Choroid plexus epithelial cell (primary cell): ENCODE measurements at places on chromosomes 7 and 10.
A peak's percentile ranks its signal among the peaks of the same experiment; 100 is the strongest.

GRCh38 chr10:10845826-10846503 is 171.7 kb upstream of the CELF2 start:
- no peak for DNase-seq

DNA sequence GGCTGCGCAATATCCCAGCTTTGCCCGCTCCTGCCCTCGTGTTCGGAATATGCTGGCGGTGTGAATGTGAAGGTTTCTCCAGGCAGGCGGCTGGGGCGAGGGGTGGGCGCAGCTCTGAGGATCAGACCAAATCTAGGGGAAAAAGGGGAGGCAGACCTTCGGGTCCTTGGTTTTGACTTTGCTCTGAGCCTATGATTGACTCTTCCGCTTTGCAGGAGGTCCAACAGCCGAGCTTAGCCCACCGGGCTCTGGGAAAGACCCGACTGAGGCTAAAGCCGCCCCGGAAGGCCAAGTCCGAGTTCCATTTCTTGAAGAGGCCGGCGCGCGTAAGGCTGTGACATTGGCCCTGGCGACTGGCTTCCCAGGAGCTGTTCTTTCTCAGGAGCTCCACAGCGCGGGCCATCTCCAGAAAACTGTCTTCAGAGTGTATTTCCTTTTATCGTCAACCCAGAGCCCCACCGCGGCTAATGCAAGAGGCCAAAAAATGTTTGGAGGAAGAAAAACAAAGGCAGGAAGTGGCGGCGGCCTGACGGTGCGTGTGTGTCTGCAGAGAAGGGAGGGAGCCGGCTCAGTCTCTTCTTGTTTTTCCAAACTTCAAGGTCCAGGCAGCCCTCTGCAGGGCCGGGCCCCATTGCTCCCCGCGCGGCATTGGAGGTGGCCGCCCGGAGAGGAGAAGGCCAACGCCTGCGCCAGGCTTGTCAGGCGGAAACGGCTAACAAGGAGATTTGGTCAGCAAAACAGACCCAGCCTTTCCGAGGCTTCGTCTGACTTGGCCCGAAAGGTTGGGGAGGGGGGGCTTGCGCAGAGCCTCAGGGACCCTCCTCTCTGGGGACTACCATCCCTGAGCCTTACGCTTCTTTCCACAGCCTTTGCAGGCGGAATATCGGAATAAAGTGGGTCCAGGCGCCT is 3.6 kb upstream of the HOXA11 start:
- no peak for DNase-seq

DNA sequence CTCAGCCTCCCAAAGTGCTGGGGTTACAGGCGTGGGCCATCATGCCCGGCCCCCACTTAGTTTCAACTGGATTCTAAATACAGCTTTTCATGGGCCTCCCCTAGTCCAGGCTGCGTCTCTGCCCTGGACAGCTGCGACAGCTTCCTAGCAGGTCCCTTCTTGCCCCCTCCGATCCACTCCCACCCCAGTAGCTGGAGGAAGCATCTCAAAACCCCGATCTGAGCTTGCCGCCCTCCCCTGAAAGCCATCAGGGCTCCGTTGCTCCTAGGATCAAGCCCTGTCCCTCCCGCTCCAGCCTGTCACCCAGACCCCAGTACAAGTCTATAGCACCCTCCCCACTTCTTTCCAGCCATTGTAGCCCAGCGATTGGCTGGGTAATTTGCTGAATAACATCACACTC is 64.5 kb downstream of the VWA2 start:
- DNase-seq: no peak

GRCh38 chr10:102200751-102201640 is 25.1 kb upstream of the ELOVL3 start:
- DNase-seq: no peak

- DNase-seq: no peak
Measured at GRCh38 chr10:115760131-115760530, 512.9 kb downstream of the GFRA1 start.

DNA sequence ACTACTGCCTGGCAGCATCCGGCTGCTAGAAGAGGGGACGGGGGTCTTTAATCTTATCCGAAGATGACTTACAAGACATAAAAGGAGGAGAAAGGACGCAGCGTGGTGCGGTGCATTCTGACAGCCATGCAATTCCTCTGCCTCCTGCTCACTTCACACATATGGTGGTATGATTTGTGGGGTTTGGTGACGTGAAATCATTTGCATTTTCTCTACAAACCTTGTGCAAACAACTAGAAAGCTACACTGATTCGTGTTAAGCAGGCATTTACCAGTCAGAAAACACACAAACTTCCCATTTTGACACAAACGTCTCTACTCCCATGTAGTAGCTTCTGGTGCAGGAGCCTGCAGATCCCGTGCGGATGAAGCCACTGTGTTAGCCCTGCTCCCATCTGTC is 6.8 kb upstream of the TCERG1L start:
- DNase-seq: no peak

GRCh38 chr7:151009327-151010036 is 14.8 kb downstream of the ATG9B start:
- no peak for DNase-seq

DNA sequence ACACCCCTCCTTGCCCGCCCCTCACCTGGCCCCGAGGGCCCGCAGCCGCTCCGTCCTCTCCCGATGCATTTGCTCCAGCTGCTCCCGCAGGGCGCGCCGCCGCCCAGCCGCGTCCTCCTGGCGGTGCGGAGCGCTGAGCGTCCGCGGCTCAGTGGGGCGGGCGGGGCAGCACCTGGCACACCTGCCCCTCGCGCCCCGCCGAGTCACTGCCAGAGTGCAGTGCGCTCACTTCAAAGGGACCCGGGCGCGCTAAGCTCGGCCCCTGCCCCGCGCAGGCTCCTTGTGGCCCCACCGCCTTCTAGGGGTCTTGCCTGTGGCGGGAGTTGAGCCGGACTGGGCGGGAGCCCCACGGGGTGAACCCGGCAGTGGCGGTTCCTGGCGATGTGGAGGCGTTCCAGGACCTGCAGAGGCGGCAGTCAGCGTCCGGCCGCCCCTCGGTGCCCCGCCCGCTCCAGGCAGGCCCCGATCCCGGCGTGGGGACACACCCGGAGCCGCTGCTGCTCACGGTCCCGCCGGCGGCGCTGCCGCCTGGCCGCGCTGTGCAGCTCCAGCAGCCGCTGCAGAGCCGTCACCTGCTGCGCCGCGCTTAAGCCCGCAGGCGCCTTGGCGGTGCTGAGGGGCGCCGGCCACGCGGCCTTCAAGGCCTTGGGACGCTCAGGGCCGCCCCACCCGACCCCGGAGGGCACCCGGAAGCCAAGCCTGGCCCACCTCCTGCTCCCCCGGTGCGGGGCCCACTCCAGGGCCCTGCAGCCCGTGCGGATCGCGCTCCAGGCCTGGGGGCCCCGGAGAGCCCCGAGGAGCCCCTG is 6.7 kb downstream of the ATP6V1F start:
- peak; percentile 37 for DNase-seq

DNA sequence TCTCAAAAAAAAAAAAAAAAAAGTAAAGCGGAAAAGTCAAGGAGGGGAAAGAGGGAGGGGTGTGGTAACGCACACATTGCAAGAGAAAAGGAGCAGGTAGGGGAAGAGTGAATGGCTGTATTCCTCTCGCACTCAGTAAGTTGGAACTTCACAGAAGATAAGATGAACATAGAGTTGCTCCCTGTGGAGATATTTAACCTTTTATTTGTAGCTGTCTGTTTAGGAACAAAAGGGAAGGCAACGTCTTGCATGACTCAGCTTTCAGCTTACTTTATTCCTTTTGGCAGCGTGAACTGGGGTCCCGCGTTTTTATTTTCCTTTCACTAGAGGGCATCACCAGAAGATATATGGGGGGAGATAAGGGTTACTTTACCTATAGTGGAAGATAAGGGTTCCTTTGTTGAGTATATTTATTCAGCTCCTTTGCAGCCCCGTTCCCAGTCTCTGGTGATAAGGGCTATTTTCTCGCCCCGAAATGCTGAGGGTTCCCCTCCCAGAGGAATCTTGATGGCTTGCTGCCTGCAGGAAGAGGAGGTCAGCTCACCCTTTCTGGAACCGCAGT is 78.5 kb downstream of the APBB1IP start:
- no peak for DNase-seq

DNA sequence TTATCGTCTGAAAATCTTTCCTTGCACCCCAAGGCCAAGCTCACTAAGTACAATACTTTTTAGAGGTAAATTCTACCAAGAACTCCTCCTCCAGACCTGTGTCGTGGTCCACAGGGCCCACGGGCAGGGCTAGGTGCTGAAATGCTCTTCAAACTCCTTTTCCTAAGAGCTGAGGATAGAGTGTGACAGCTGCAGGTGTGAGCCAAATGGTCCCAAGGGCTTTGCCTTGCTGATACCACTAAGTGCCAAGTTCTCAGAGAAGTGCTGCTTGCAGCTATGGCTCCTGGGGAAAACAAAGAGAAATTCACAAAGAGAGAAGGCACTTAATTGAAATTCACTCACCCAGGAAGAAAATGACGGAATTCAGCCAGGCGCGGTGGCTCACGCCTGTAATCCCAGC is 868.9 kb upstream of the AUTS2 start:
- DNase-seq: no peak

DNA sequence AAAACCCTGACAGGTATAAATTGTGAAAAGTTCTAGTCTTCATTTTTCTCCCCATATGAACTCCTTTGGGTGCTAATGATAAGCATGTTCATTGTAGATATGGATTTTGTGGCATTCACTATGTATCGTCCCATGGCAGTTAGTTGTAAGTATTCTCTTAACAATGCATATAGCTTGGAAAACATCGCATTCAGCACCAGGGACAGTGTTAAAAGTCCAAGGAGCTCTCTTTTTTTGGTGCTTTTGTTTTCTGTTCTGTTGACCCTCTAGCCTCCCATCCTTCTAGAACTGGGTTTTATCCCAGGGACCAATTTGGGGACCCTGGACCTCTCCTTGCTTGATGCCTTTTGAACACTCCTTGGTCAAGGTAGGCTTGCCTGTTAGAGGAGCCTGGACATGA is 37.7 kb downstream of the INSYN2A start:
- no peak for DNase-seq

- DNase-seq: no peak
Measured at GRCh38 chr10:29326886-29327745, 38.2 kb downstream of the LYZL1 start.

GRCh38 chr10:34824870-34825269 is 9.8 kb upstream of the PARD3 start:
- no peak for DNase-seq

DNA sequence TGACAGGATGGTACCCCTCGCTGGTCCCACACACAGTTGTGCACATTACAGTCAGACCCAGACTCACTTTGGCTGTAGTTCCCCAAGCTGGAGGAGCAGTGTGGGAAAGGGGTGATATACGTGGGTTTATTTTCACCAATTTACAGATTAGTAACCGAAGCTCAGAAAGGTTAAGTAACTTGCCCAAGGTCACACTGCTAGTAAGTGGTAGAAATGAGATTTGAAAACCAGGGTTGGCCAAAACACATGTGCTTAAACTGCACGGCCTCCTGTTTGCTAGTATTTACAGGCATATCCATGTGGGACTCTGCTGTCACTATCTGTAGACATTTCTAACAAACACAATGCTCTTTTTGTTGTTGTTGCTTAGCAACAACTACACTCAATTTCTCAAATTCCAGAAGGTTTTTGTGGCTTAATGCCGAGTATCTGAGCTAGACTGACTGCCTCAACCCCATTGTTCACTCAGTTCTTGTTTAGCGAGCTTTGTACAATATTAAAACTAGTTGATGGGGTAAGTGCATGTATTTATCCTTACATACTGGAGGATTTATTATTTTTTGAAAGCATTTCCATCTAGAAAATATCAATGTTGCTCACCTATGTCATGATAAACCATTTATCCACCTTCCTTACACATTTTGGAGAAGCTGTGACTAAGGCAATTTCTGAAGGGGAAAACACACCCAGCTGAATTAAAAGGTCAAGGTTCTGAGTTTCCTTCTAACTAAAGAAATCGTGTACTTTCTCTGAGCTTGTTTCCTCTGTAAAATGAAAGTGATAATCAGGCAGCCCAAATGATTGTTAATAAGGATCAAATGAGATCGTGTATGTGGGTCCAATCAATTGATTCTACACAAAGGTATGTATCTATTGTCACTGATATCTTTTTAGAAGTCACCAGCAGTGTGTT is 5.3 kb upstream of the TMEM139 start:
- DNase-seq: peak; percentile 86

- no peak for DNase-seq
Measured at GRCh38 chr10:122829454-122829853, 16.2 kb downstream of the CUZD1 start.

- no peak for DNase-seq
Measured at GRCh38 chr10:120953897-120954296, 102.7 kb downstream of the WDR11 start.

- DNase-seq: no peak
Measured at GRCh38 chr7:24555719-24556118, 17.5 kb upstream of the PALS2 start.

GRCh38 chr10:113004069-113004618 is 54.1 kb downstream of the TCF7L2 start:
- no peak for DNase-seq

- peak; percentile 14 for DNase-seq
Measured at GRCh38 chr7:5420067-5420880, 3.4 kb downstream of the TNRC18 start.

DNA sequence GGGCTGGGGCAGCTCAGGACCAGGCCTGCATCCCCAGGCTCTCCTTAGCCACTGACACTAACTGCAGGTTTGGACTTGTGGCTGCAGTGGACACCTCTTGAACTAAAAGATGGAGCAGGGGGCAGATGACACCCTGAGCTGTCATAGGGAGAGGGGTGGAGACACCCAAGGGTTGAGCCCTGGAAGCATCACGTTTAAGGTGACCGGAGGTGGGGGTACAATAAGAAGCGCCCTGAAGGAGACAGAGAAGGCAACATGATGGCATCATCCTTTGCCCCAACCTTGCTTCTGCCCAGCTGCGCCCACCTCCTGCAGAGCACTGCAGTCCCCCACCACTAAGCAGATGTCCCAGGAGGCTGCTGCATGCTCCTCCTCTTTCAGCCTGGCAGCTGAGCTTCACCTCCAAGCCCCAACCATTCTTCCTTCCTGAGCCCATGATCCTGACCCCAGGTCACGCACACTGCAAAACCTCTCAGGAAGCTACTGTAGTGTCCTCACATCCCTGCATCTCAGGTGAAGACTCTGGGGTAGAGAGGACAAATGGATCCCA is 25.5 kb downstream of the OGDHL start:
- no peak for DNase-seq

- no peak for DNase-seq
Measured at GRCh38 chr7:77282897-77283296, 83.3 kb upstream of the FGL2 start.

DNA sequence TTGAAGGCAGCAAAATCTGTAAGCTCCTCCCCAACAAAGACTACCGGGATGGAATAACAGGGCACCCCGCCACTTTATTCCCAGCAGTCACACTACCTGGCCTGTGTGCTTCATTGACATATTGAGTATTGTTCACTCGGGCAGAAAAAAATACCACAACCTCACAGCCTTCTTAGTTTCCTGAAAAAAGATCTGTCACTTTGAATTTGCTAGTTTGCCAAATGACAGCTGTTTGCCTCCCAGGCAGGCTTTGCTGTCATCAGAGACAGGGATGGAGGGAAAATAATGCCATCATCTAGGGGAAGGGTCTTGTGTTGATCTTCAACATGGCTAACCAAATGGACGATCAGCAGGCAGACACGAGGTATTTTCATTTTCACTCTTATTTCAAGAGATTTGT is 26.9 kb downstream of the BMPER start:
- DNase-seq: no peak

GRCh38 chr10:6476989-6477388 is 103.1 kb downstream of the PRKCQ start:
- DNase-seq: no peak
